ENCODE measurements at places on chromosomes 4 and X.

- DNase-seq = no peak
Measured at GRCh38 chr4:76276813-76277212, 25.3 kb downstream of the FAM47E start.

- DNase-seq = no peak
Measured at GRCh38 chr4:176755613-176756012, 37.1 kb downstream of the VEGFC start.

DNA sequence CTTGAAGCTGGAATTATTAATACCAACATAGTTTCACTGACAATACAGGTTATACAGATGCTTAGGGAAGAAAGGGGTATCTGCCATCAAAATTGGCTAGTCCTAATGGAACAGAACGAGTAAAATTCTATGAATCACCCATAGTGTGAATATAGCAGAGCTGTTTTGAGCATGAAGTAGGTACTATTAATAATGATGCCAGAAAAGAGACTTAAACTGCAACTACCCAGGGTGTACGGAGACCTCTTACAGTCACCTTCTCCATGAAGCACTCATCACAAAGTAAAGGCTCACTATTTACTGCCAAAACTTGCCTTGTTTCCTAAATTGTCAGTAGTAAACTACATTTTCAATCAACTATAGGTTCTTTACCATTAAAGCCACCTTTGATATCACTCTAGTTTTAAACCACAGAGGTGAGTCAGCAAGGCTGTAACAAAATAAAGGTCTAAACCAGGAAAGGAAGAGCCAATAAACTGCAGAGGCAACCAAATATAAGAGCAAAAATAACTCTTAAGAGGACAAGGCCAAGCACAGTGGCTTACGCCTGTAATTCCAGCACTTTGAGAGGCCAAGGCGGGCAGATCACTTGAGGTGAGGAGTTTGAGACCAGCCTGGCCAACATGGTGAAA, 114.4 kb downstream of the FRYL start:
- DNase-seq = no peak

- DNase-seq = no peak
Measured at GRCh38 chr4:142292231-142292630, 553.9 kb downstream of the INPP4B start.

DNA sequence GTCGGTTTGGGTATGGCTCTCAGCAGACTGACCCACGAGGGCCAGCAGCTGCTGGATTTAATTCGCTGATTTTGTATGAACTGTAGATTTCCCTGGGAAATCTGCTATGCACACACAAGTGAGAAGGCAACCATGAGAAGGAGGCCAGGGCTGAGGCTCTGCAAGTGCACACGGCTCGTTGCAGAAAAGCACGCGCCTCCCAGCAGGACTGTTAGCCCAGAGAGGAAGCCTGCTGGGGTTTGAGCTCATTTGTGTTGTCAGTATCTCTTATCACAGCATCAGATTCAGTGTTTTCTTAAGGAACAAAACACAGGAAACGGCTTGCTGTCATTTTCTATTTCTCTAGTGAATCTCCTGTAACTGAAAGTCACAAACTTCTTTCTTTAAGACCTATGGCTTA, 296.2 kb upstream of the FAT1 start:
- no peak for DNase-seq

DNA sequence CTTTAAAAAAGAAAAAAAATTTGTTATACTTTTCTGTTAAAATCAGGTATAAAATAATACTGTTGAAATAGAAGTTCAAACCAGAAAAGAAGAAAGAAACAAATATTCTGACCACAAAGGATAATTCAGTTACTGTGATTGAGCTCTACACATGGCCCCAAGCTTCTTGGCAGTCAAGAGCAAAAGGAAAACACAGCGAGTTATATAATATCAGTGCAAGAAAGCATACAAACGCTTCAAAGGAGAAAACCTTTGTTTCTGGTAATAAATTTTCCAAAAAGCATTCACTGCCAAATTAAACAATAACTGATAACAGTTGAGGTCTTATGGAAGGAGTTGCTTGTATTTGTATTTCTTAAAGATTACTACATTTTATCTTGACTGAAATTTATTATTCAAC, 40.5 kb upstream of the EDNRA start:
- no peak for DNase-seq

GRCh38 chr4:110132816-110133719, 65.3 kb downstream of the ELOVL6 start:
- no peak for DNase-seq
